ENCODE measurements at places on chromosomes 5 and 9.

DNA sequence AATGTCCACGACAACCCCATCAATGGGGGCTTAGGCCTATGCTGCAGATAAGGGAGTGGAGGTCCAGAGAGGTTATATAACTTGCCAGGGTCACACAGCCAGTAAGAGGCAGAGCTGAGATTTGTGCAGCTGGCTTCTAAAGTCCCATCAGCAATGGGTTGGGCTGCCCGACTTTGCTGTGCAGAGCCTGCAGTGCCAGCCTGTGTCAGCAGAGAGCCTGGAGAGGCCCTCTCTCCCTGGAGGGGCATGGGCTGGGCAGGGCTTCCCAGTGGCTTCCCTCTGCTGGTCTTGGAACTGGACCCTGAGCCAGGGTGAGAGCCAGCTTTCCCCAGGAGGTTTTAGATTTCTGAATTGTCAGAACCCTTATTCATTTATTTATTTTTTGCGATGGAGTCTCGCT is 77.2 kb upstream of the RAPGEF1 start:
- no peak for DNase-seq

DNA sequence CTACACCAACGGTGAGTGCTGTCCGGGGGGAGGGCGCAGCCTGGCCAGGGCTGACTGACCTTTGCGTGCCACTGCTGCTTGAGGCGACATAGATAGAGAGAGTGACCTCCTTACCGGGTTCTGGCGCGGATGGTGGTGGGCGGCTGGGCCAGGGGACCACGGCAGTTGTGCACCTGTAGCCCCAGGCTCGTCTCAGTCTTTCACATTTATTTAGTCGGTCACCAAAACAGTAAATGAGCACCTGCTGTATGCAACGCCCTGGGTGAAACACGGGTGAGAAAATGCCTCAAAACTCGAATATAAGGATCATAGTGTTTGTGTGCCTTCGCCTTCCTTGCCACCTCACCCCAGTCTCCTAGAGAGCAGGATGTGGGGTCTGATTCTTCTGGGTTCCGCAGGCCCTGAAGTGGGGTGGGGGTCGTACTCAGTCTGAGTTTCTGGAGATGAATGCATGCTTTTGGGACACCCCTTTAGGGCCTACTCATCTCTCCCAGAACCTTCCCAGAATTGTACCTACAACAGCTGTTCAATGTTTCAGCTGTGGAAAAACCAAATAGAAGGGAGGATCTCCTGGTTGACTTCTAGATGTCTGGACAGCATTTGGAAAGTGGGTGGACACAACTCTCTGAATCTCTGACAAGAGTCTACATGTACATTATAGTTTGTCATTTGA is 714 bp downstream of the SEC24A start:
- DNase-seq: no peak

GRCh38 chr9:137021979-137022661 is 5.9 kb downstream of the ABCA2 start:
- DNase-seq: peak; percentile 99

GRCh38 chr9:130996676-130997394 is 12.1 kb upstream of the LAMC3 start:
- DNase-seq: no peak

GRCh38 chr9:35915681-35916294 is 6.5 kb downstream of the SPAAR start:
- DNase-seq: no peak

DNA sequence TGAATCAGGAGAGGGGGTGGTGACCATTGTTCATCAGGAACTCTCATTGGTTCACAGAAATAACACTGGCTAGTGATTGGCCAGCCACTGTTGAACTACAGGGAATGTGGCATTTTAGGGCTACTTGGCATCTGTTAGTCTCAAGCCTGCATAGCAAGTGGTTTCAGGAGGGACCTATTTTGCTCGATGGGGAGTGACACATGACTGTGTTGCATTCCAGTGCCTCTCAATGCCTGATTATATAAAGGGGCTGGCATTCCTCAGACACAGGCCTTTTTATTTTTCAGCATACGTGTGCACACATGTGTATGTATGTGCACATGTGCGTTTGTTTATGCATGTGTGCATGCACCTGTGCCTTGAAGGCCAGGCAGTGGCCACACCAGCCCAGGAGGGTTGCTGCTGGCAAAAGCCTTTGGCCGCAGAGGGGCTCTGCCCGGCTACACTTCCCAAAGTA is 23.2 kb downstream of the FGD3 start:
- DNase-seq: no peak

GRCh38 chr5:80629281-80629680 is 25.2 kb upstream of the MSH3 start:
- DNase-seq: no peak

DNA sequence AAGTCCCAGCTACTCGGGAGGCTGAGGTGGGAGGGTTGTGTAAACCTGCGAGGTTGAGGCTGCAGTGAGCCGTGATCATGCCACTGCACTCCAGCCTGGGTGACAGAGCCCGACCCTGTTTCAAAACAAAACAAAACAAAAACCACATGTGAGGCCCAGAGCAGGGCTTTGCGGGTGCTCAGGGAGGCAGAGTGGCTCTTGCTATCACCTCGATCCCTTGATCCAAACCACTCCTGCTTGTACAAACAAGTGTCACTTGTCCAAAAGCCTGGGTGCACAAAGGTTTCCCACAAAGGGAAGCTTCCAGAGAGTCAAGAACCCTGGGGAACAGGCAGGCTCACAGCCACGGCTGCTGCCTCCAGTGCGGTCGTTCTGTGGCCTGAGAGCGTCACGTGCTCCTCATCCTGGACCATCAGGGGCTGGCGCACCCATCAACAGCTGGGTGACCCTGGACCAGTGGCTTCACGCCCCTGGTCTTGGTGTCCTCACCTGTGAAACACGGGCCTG is 162.7 kb downstream of the C9orf50 start:
- no peak for DNase-seq

GRCh38 chr9:28004900-28005299 is 431.6 kb upstream of the C9orf72 start:
- no peak for DNase-seq

DNA sequence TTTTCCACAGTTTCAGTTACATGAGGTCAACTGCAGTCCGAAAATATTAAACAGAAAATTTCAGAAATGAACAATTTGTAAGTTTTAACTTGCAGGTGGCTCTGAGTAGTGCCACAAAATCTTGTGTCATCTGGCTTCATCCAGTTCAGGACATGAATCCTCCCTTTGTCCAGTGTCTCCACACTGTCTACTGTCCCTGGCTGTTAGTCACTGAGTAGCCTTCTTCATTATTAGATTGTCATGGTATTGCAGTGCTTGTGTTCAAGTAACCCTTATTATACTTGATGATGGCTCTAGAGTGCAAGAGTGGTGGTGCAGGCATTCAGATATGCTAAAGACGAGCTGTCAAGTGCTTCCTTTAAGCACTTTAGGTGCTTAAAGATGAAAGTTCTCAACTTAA is 65.3 kb downstream of the CFAP95 start:
- no peak for DNase-seq

- no peak for DNase-seq
Observed at GRCh38 chr5:8714861-8715260, 831.0 kb downstream of the SEMA5A start.

DNA sequence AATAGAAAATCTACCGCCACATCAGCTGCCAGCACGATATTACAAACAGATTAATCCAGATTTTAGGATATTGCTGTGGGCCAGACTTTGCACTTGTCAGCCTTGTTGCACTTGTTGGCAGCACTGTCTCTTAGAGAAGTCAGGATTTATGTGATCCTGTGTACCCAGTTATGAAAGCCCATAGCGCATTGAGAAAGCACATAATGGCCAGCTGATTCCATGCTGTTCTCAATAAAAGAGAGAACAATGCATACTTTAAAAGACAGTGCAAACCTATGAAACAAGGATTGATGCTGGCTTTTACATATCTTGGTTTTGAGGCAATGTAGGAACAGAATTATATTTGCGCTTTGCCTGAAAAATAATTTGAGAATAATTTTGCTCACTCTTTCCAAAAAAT is 140.8 kb downstream of the CEP120 start:
- DNase-seq: no peak

GRCh38 chr5:163889369-163889768 is 383.9 kb downstream of the MAT2B start:
- DNase-seq: no peak

- DNase-seq: peak; percentile 2
Observed at GRCh38 chr5:106094204-106094607, 1576.5 kb downstream of the EFNA5 start.

GRCh38 chr9:122572456-122572855 is 10.7 kb downstream of the OR1L8 start:
- DNase-seq: no peak

- DNase-seq: no peak
Observed at GRCh38 chr9:128053560-128053959, 13.6 kb downstream of the NAIF1 start.

DNA sequence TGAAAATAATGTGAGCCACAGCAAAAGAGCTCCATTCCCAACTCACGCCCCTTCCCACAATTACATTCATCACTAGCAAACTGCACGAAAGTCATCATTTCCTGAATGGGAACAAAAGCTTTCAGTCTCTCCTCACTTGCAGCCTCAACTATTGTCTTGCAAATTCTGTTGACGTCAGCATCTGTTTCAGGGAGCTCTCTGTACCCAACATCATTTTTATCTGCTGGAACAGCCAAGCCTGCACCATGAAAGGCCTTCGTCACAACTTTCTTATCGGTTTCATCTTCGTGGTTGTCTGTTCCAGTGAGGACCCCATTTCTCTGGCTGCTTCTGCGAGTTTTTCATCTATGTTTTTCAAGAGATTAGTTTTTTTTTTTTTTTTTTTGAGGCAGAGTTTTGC is 14.3 kb upstream of the RNF130 start:
- no peak for DNase-seq

DNA sequence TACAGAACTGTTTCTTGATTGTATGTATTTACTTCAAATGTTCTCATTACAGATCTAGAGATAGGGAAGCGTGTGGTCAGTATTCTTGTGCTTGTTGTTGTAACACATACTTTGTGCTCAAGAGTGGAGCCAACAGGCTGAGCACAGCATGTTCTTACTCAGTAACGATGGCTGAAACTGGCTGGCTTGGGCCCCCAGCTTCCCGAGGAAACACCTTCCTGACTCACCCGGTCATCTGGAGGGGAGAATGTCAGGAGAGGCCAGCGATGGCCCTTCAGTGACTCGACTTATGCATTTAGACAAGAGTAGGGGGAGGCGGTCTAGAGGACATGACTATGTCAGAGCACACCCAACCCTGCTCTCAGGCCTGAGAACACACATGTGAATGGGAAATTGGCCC is 25.6 kb downstream of the ZNF474 start:
- DNase-seq: no peak

DNA sequence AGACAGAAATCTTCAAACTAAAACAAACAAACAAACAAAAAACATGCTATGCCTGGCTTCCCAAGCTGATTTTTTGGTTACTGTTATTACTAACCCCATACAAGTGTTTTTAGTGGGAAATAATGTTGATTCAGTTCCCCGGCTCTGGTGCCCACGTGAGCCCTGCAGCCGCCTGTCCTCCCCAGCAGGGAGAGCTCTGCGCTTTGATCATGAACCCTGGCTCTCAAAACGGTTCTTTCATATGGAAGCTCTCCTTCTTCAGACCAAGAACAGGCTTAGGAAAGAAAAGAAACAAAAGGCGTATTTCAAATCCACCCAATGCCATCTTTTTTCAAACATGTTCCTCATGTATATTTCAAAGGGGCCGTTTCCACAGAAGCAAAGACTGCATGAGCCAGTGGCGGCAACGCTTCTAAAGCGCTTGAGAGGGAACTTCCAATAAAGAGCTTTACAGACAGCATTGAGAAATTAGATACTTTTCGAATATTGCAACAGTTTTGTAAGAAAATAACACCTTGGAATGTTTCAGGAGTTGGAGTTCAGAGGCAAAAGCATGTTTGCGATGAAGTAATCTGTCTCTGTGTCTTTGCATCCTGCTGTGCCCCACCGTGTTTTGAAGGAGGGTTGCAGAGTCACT is 74.8 kb downstream of the ICE1 start:
- peak; percentile 76 for DNase-seq

DNA sequence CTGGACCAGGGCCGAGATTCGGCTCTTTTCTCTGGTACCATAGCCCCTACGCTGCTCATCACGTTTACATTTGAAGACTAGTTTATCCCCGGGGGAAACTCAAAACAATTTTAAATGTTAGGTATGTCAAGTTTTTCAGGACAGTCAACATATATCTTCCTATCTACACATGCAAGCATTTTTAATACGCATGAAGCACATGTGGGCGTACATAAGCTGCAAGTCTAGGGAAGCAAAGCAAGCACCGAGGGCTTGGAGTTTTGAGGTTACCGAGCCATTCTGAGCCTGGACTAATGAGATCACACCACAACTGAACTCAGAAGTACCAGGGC is 154.4 kb downstream of the AUH start:
- DNase-seq: no peak

- DNase-seq: peak; percentile 55
Observed at GRCh38 chr9:34145165-34145564, 18.7 kb upstream of the DCAF12 start.

GRCh38 chr9:120891245-120891883 is 14.4 kb upstream of the PHF19 start:
- DNase-seq: no peak

GRCh38 chr5:164497311-164498064 is 992.1 kb downstream of the MAT2B start:
- DNase-seq: no peak

GRCh38 chr5:65801352-65801783 is 79.4 kb downstream of the NLN start:
- DNase-seq: peak; percentile 30

- no peak for DNase-seq
Observed at GRCh38 chr9:89743573-89744254, 138.9 kb downstream of the GADD45G start.

DNA sequence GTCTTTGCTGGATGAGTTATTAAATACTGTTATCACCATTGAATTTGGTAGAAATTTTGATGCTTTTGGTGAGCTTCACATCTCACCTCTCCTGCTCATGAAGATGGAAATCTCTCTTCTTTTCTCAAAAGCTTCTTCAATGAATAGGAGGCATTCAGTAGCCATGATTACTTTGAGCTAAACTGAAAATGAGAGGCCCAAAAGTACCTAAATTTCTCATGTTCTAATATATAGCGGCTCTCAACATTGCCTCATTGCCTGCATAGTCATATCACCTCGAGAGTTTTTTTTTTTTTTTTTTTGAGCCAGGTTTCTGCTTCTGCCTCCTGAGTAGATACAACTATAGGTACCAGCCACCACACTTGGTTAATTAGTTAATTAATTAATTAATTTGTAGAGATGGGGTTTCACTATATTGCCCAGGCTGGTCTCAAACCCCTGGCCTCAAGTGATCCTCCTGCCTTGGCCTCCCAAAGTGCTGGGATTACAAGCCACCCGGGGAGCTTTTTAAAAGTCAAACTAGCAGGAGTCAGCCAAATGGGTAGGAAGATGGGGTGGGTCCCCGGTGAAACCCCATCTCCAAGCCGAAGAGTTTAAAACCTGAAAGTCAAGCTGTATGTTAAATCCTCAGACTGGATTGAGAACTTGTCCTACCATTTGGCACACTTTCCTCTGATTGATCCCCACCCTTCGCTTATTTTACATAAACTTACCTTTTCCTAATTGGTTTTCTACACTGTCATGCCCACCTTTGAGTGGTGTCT is 169.0 kb downstream of the DOCK2 start:
- DNase-seq: no peak

- DNase-seq: no peak
Observed at GRCh38 chr5:132064140-132064539, 3.7 kb downstream of the IL3 start.
